Endodermal cell (in vitro differentiated cells): ENCODE measurements at places on chromosomes 1 and 21. TPM values are rescaled to one million over a fixed set of nuclear protein-coding genes. Genes with fewer than 3 reads are reported as not detected.

Gene LAMC2
- 4.8 TPM in 2 replicates for total RNA-seq

DNA sequence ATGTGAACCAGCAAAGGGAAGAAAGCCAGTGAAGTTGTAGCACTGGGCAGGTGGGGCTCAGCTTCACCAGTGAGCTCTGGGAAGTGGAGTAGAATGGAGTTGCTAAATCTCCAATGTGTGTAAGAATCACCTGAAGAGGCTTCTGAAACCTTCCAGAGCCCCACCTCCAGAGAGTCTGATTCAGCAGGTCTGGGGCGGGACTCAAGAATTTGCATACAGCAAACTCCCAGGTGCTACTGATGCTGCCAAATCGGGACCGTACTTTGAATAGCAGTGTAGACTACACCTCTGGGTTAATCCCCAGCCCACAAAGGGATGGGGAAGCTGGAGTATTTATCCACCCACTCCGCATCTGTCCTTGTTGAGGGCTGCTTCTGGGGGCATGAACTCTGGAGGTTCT is 154.3 kb downstream of the IGSF21 start:
- H3K27ac ChIP-seq, result no peak overlapping the region
- no peaks in the 10 kb centered on the region for H3K36me3 ChIP-seq
- no peak for DNase-seq
- no peaks in the 10 kb centered on the region for H3K4me1 ChIP-seq

- no peaks in the 10 kb centered on the region for H3K4me1 ChIP-seq
- no peak overlapping the region for H3K27ac ChIP-seq
- H3K27me3 ChIP-seq, result peaks cover 40% of the 10 kb centered on the region
Measured at GRCh38 chr1:20573987-20574386, 14.9 kb upstream of the CDA start.

Gene DIO1
- total RNA-seq, result not detected in 2 replicates

- H3K4me3 ChIP-seq, result no peak overlapping the region
- H3K36me3 ChIP-seq, result no peaks in the 10 kb centered on the region
- no peak for DNase-seq
- H3K4me1 ChIP-seq, result no peaks in the 10 kb centered on the region
- no peak overlapping the region for H3K27ac ChIP-seq
Measured at GRCh38 chr1:214761030-214761429, 158.0 kb downstream of the CENPF start.

GRCh38 chr1:31133368-31133767 is 67.9 kb upstream of the PUM1 start:
- DNase-seq, result no peak
- H3K27ac ChIP-seq, result no peak overlapping the region

DNA sequence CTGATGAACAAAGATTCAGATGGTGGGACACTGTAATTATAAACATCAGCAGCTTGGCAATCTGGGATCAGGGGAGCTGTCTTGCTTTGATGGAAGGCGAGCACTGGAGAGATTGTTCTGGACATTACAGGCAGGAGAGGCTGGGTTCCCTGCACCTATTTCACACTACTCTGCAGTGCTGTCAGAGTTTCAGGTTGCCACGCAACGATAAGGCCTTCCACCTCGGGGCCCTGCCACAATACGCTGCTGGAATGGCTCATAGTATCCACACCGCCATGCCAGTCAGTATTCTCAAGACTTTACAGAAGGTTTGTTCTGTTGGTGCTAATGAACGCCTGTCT is 96.8 kb downstream of the GLIS1 start:
- H3K27me3 ChIP-seq, result no peaks in the 10 kb centered on the region
- no peak overlapping the region for H3K27ac ChIP-seq
- peaks cover 7% of the 10 kb centered on the region for H3K4me1 ChIP-seq
- H3K36me3 ChIP-seq, result no peaks in the 10 kb centered on the region
- peak; percentile 32 for DNase-seq

GRCh38 chr1:41807390-41807789 is 111.3 kb downstream of the HIVEP3 start:
- H3K36me3 ChIP-seq, result no peaks in the 10 kb centered on the region
- no peak overlapping the region for H3K27ac ChIP-seq
- no peaks in the 10 kb centered on the region for H3K27me3 ChIP-seq
- no peak for DNase-seq
- no peaks in the 10 kb centered on the region for H3K4me1 ChIP-seq
